Activated CD4-positive, CD25-positive, alpha-beta regulatory T cell treated with anti-CD3 and anti-CD28 coated beads, Interleukin-2, amount 50 U/mL, for 16 hours (primary cell): ENCODE measurements at places on chromosomes 5 and 9.

- no peak for DNase-seq
Measured at GRCh38 chr5:108911055-108911454, 163.4 kb downstream of the FER start.

DNA sequence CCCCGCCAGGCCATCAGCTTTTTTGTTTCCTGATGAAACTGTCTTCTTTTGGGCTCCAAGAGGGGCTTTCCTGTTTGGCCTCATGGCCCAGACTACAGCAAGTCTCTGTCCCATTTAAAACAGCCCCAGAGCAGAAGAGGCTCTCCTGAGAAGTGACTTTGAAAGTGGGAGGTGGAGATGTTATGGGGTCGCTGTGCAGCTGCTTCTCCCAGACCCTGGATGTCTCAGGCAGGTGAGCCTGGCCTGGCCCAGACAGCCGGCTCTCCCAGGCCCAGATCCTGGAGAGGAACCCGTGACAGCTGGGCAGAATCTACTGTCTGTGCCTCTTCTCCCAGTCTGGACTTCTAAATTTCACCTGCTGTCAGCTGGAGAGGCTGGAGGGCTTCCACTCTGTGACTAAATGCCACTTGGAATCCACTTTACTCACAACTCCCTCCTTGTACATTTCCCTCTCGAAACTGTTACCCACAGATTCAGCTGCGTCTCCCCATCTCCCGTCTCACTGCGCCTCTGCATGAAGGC, 20.6 kb downstream of the FAM78A start:
- no peak for DNase-seq

- DNase-seq, result no peak
Measured at GRCh38 chr5:134451936-134452505, 40.3 kb upstream of the CDKN2AIPNL start.

DNA sequence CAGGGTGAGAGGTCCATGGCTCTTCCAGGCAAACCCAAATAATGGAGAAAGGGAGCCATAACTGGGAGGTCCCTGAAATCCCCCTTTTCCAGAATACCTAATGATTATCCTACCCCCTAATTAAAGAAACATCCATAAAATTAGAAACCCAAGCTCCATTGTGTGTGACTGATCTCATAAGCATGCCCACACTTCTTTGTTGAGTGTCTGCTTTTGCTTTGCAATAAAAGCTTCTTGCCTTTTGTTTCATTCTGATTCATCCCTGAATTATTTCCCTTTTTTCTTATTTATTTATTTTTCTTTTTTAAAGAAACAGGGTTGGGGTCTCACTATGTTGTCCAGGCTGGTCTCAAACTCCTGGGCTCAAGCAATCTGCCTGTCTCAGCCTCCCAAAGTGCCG, 33.1 kb downstream of the BTF3 start:
- DNase-seq, result no peak

GRCh38 chr5:17096952-17097695, 120.3 kb upstream of the BASP1 start:
- DNase-seq, result no peak

DNA sequence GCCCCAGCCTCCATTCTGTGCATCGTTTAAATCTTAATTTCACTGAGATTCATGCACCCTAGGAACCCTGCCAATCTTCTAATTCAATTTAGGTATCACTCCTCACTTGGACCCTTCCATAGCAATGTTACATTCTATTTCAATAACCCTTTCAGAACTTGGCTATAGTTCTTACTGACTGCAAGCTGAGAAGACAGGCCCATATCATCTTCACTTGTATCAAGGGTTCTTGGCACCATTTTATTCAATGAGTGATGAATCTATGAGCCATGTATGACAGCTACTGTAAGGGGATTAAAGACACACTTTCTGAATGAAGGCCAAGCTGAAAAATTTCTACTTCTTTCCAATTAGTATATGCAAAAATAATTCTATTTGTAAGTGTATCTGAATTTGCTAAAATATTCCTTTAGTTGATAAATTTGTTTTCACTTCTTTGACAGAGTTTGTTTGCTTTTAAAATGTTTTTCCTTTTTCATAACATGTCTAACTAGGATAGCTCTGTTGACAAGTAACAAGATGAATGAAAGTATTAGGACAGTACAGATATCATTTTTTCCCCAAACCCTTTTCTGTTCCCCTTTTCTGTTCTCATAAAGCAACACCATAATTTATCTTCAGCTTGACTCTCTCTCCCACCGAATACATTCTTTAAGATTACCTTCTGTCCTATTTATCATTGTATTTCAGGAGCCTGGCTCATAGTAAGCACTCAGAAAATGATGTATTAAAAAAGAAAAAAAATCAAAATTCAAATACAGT, 9.6 kb downstream of the ITGA2 start:
- DNase-seq, result no peak

GRCh38 chr9:15485836-15486666, 24.7 kb downstream of the PSIP1 start:
- no peak for DNase-seq

- no peak for DNase-seq
Measured at GRCh38 chr5:42851481-42851880, 39.8 kb upstream of the SELENOP start.

DNA sequence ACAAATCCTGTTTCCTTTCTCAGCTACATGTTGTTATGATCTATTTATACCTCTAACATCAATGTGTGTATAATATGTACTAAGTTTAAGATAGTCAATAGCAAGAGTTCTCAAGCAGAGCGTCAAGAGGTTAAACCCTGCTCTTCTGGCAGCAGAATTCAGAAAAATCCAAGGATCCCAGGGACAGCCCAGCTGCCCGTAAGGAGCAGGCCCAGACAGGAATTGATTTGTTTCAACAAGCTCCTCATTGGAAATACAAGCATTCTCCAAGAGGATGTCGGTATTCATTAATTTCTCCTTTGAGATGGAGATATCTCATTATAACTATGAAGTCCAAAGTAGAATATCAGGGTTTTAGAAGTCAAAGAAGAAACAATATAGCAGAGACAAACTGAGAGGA, 14.9 kb downstream of the EFNA5 start:
- no peak for DNase-seq

GRCh38 chr5:3564116-3564515, 31.5 kb upstream of the IRX1 start:
- DNase-seq, result no peak

GRCh38 chr5:149381986-149382338, 2.9 kb upstream of the IL17B start:
- peak; percentile 61 for DNase-seq

GRCh38 chr5:97245386-97245785, 62.3 kb upstream of the RIOK2 start:
- DNase-seq, result no peak

- DNase-seq, result no peak
Measured at GRCh38 chr5:6551287-6551954, 81.4 kb downstream of the NSUN2 start.

GRCh38 chr5:17258431-17258830, 41.0 kb downstream of the BASP1 start:
- no peak for DNase-seq

- no peak for DNase-seq
Measured at GRCh38 chr5:135576075-135576599, 2.7 kb downstream of the CXCL14 start.

DNA sequence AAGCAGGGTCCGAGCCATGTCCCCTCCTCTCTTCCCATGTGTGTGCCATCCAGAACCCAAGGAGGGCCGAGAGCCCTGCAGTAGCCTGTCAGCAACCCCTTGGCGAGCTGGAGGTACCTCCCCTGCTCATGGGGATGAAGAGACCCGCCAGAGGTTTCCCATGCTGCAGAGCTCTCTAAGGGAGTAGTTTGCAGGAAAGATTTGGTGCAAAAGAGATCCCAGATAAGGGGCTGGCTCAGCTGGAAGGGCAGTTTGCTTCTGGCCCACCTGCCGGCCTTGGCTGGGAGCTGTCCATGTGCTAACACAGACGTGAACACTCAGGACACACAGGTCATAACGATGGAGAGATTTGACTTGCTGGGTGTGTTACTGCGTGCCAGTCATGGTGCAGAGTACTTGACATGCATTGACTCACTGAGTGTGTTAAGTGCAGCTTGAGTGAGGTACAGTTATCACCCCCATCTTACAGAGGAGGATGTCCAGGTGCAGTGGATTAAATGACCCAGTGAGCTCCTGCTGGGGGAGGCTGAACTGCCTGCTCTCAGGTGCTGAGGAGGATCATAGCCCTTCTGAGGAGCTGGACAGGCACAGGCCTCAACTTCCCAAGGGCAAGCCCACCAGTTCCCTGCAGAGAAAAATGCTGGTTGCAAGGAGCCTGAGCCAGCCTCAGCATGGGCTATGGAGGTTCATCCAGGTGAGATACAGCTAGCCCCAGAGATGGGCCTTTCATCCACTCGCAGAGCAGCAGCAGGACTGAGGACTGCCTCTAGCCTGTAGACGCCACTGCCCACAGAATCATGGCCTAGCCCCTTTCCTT, 6.3 kb upstream of the SLC25A48 start:
- DNase-seq, result no peak

DNA sequence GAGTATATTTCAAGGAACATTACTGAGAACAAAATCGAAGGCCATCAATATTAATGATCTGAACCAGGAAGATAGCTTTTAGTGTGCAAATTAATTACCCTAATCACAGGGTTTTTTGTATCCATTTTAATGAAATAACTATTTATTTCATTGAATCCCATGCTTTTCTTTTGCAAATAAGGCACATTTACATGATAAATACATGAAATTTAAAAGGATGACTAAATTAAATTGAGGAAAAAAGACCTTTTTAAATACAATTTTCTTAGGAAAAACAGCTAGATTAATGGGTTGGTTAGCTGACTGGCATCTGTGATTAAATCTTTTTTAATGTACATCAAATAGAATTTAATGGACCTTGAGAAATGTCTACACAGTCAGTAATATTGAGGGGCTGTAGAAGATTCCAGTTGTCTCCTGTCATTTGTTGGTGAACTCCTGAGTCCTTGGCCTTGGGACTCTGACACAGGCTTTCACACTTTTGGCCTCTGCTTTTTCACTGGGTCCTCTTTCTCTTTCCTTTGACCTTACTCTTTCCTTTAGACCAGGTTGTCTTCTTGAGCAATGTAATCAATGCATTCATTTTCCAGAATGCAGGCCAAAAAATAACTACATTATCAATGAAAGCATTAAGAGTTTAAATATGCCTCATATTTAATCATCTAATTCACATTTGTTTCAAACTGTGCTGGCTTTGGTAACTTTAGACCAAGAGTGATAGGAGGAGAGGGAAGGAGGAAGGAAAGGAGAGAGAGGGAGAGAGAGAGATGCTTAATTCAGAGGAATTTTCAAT, 511.5 kb downstream of the ZNF608 start:
- no peak for DNase-seq

DNA sequence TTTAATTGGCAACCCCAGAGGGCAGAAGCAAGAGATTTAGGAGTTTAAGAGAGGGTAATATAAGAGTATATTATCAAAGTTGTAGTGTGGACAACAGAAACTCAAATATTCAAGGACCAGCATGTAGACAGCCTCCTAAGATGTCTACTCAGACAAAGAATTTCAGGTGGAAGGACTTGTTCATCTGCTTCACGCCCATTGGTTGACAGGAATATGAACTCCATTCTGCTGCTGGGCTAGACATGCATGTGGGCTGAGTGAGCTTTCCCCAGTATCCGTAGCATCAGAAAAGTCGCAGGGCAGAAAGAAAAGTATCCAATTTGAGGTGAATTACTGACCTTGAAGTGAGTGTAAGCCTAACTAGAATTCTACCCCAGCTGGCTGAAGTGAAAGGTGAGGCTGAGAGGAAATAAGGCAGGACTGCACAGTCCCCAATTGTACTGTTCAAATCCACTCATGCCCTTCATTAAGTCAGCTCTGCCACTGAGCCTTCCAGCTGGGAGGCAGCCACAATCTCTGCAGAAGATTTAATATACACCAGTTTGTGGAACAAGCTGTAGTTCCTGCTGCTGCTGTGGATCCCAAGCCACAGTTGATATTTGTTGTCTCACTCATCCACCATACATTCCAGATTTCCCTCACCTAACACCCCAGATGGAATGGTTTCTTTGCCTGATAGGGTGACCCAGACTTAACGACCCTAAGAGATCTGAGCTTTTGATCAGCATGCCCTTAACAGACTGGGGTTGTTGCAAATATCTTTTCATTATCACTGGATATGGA, 41.2 kb downstream of the PDCD1LG2 start:
- DNase-seq, result no peak

- DNase-seq, result no peak
Measured at GRCh38 chr5:159929176-159929575, 12.9 kb downstream of the ADRA1B start.

DNA sequence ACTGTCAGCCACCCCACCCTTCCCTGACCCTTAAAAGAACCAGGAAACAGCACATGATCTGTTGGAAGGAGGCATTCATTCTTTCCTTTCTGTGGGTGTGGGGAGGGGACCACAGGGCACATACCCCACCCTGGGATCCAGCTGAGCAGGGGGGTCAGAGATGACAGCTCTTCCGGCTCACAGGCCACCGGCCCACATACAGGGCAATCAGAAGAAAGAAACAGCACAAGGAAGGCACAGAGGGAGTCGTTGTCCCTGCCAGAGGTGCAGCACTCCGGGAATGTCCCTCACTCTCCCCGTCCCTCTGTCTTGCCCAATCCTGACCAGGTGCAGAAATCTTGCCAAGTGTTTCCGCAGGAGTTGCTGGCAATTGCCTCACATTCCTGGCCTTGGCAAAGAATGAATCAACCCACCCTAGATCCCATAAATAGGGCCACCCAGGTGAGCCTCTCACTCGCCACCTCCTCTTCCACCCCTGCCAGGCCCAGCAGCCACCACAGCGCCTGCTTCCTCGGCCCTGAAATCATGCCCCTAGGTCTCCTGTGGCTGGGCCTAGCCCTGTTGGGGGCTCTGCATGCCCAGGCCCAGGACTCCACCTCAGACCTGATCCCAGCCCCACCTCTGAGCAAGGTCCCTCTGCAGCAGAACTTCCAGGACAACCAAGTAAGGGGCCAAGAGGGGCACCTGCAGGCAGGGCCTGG, at the start of gene LCN2:
Gene LCN2 (plus strand): TSS at position 453 of the 701 bp plus-strand sequence. CDS start 73 bp downstream, at position 526.
- DNase-seq, result no peak

DNA sequence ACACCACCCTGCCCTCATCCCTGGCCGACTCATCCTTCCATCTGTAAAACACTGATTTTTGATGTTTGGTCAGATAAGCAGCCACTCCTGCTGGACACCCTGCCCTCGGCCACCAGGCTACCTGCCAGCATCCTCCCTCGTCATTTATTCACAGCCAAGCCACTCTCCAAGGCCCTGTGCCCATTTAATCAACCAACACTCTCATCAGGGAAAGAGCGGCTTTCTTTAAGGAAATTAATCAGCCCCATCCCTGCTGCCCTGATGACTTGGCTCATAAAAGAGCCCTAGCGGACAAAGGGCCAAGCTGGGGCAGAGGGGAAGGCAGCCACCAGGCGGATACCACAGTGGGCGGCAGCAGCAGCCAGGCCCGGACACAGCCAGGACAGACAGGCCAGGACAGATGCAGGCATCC, 52.4 kb downstream of the GOLM1 start:
- no peak for DNase-seq

- no peak for DNase-seq
Measured at GRCh38 chr9:109311286-109311685, 9.6 kb downstream of the EPB41L4B start.

GRCh38 chr5:81247441-81247972, 14.4 kb downstream of the CKMT2 start:
- DNase-seq, result no peak

DNA sequence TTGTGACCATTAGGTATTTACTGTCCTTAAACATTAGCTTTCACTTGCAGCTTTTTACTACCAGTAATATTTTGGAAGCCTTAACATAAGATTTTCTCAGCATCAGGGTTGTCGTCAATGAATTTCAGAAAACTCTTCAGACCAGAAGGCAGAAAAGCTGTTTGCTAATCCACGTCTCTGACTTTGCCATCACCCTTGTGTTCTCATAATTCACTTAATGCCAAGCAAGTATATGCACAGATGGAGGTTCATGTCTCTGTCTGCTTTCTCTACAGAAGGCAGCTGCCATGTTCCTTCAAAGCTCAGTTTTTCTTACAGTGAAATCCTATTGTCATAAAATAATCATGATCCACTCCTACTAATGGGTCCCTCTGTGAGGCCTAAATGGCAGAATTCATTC, 37.7 kb upstream of the LRRC19 start:
- no peak for DNase-seq
